ENCODE measurements at places on chromosomes 4 and X.

GRCh38 chr4:1572521-1572920 lies 111.6 kb downstream of the FAM53A start:
- DNase-seq: no peak

- DNase-seq: no peak
These were observed 63.7 kb downstream of the VSIG4 start for GRCh38 chrX:65976161-65976560.

DNA sequence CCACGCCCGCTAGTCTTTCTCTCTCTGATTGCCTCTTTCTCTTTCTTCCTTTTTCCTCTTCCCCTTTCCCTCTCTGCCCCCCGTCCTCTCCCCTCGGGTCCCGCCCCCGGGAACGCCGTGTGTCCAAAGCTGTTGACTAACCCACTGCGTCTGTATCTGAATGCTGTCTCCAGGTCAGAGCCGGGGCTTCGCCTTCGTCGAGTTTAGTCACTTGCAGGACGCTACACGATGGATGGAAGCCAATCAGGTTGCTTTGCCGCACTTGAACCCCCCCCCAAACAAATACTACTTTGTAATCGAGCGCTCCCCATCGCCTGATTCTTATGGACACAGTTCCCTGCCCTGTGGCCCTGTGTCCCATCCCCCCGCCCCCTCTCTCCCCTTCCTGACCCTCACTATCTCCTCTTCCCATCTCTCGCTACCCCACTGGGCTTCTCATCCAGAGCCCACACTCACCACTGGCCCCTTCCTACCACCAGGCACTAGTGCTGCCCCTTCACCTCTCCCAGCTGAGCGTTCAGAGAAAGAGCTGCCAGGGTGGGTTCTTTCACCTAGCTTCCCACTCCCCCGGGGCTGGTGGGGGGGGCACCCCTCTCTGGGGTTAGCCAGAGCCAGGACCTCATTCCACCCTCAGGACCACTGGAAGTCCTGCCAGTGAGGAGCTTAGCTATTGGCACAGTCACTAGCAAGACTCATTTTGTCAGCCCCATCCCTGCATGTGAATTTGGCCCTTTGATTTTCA lies 18.6 kb upstream of the UBA1 start:
- DNase-seq: no peak

DNA sequence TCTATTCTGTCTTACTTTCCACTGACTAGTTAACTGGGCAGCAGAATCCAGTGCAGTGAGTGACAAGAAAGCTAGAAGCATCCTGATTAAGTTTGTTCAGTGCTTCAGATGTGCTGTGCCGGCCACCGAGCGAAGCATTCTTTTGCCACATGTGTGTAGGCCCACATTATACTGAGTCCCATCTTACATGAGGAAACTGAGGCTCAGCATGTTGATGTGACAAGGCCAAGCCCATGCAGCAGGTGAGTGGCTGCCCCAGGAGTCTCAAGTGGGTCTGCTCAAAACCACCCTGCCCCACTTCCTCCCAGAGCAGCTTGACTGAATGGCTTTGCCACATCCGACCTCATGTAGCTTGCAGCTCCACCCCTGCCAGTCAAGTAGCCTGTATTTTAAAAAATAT lies 50.5 kb downstream of the RHOH start:
- peak; percentile 10 for DNase-seq

DNA sequence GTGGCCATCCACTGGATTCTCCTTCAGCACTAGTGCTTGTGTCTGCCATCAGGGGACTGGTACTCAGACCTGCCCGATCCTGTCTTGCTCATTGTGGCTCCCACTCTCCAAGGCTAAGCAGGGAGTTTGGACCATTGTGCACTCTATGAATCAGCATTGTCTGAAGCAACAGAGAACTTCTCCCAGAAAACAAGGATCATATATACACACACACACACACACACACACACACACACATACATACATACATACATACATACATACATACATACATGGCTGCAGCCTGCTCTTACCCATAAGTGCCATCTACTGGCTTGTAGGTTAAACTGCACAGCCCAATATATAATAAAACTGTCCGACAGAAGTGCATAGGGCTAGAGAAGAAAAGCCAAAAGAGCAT lies 345.3 kb upstream of the LCORL start:
- DNase-seq: no peak

DNA sequence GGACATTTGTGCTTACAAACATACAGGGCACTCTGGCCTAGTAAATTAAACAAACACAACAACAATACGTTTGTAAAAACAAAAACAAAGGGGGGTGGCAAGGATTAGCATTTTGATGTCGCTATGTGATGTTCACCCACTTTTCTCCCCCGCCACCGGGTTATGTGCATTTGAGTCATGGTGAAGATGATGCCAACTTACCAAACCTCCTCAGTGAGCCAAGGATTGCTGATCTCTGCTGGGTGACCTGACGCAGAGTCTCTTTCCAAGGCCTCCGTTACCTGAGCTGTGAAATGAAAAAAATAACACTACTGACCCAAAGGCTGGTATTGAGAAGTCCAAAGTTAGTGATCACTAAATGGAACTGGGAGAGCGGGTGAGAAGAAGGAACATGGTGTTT lies 85.4 kb downstream of the RBM47 start:
- no peak for DNase-seq

DNA sequence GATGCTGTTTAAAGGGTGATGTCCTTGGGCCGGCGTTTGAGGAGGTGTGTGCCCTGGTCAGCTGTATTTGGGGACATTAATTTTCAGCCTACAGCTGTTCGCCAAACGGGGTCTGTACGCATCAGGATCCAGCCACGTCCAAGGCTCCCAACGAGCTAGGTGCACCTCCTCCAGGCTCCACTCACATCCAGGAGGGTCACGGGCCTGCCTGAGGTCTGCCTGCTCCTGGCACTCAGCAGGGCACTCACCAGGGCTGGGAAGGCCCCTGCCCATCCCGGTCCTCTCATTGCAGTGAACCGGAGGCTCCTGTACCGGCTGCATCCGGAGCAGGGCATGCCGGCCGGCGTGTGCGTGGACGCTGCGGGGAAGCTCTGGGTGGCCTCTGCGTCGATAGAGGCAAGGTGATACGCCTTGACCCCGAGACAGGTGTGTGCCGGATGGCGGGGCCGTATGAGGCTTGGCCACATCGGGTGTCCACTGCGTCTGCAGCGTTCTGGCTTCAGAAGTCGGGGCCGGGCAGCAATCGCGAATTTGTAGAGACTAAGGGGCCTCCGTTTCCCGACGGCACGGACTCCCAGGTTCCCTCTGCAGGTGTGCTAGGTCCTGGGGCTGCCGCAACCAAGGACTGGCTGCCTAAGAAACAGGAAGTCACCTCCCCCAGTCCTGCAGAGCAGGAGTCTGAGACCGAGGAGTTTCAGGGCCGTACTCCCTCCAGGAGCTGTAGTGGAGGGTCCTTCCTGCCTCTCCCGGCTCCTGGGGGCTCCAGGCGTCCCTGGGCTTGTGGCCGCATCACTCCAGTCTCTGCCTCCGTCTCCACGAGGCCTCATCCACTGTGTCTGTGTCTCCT lies 27.5 kb upstream of the PLCXD1 start:
- DNase-seq: no peak

DNA sequence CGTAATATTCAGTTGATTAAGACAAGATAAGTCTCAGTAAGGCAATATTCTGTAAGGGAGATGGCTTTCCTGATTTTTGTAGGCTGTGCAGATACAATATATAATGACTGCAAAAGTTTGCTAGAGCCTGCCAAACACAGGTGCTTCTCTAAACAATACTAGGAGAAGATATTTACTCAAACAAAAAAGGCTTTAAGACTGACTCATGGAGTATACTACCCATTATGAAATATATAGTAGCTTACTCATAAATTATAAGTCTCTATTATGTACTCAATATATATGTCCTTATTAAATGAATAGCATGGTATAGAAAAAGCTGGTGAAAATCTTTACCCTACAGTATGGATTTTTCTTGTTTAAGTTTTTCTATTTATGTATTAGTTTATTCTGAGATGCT lies 93.2 kb upstream of the IL15 start:
- no peak for DNase-seq

All from NK-92 treated with Interleukin-12 subunit alpha and Interleukin-12 subunit beta, amount 100 ng/mL, for 24 hours (cell line).